ENCODE measurements at places on chromosomes 3 and 15.

GRCh38 chr3:127049393-127049792, 66.5 kb downstream of the PLXNA1 start:
- DNase-seq: peak; percentile 9

- no peak for DNase-seq
Measured at GRCh38 chr3:160935413-160936095, 169.6 kb downstream of the B3GALNT1 start.

GRCh38 chr3:21435871-21436270, 315.1 kb downstream of the ZNF385D start:
- DNase-seq: no peak

GRCh38 chr3:119308355-119308754, 14.2 kb downstream of the ARHGAP31 start:
- no peak for DNase-seq

DNA sequence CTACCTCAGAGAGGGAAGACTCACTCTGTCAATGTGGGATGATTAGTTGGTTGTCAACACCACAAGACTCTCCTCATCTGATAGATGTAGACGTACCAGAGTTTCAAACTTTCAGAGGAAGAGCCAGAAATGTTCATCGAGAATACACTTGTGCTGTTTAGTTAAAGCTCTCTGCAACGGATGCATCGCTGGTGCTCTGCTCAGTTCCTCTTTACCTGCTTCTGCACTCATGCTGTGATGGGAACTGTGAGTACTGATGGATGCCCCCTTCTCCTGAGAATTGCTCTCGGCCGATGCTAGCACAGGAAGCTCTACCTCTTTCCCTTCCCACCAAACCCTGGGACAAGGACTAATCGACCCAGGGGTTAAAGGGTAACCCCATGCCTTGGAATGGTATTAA, 51.8 kb upstream of the CCDC54 start:
- no peak for DNase-seq

DNA sequence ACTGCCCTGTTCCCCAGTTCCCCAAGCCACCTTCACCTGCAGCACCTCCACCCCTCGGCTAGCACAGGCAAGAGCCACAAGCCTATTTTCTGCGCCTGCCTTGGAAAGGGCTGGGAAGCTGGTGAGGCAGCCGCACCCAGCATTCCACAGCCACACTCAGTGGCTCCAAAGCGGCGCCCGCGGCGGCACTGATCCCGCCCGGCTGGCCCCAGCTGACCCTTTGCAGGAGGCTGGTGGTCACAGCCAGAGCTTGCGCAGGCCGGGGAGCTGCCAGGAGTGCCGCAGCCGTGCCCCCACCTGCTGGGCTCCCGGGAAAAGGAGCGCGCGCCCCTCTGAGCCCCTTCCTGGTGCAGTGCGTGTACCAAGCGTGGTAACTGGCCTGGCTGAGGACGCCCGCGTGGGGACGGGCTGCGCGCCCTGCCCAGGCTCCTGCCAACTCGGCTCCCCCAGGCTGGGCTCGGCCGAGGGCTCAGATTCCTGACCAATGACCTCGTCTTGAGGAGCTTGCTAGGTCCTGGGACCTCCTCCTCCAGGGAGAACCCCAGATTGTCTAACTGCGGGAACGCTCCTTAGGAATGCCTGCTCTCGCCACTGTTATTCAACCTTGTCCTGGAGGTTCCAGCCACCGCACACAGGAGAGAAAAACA, 13.3 kb downstream of the GRAMD2A start:
- peak; percentile 53 for DNase-seq

GRCh38 chr3:194638991-194639605, 5.9 kb upstream of the TMEM44 start:
- no peak for DNase-seq

- DNase-seq: no peak
Measured at GRCh38 chr3:159831466-159831865, 157.2 kb upstream of the IL12A start.

GRCh38 chr3:149792452-149793270, at the start of gene ANKUB1:
Gene ANKUB1, minus strand, starts transcription at chr3:149792554. Its CDS starts 188 bp downstream, at chr3:149792366.
- no peak for DNase-seq

- DNase-seq: no peak
Measured at GRCh38 chr3:62662677-62663076, 212.5 kb downstream of the CADPS start.

- DNase-seq: no peak
Measured at GRCh38 chr3:11903047-11903446, 56.4 kb upstream of the TAMM41 start.

DNA sequence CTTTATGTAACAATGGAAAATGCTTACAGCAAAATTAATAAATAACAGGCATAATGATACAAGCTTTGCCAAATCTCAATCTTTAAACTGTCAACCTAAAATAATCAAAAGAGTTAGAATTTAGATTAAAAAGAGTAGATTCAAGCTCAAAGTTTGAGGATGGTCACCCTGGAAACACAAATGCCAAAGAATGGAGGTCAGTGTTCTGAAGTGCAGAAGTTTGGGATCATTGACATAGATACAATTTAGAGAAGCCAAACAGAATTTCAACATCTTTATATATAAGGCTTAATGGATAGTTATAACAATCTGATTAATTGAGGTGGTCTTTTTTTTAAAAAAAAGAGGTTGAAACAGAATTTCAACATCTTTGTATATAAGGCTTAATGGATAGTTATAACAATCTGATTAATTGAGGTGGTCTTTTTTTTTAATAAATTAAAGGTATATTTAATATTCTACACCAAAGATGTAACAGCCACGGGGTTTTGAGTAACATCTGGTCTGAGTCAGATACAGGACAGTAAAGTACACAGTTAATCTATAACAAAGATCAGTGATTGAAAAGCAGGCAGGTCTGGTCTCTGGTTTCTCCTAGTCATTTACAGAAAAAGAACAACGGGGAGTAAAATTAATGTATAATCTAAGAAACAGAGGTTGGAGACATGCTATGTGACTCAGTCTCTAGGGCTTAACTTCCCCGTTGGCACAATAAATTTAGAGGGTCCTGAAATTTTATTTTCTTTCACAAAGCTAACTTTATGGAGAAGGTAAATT, 490.7 kb downstream of the GBE1 start:
- DNase-seq: no peak

DNA sequence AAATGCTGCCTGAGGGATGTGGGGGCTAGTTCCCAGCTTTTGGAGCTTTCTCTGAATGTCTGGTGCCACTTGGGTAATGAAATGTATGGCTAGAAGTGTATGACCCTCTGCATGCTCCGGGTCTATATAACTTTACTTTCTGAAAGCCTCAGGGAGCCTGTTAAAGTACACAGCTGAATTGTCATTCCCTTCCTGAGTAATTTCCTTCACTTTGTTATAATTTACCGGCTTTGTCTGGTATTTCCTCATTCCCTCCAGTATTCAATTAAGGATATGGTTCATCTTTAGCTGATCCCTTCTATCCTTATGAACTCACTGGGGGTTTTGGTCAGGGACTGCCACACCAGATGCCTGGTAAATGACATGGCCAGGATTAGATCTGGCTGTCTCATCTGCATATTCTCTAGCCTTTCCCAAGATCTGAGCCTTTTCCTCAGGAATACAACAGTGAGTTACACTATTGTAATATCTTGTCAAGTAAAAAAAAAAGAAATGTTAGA, 620.3 kb downstream of the ZPLD1 start:
- no peak for DNase-seq

DNA sequence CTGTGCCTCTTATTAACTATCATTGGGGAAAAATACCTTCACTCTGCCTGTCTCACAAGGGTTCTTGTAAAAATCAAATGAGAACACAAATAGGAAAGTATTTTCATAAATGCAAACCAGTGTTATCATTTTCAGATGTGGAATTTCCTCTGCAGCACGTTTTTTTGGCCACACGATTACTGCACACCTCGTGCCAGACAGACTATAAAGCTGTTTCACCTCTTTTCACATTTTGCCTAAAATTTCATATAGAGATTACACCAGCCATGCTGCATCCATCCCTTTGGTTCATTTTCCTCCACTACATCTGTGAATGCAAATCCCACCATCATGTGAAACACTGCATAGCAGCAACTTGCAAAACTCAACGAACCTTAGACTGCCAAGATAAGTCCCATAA, 1.2 kb upstream of the TMOD2 start:
- no peak for DNase-seq

DNA sequence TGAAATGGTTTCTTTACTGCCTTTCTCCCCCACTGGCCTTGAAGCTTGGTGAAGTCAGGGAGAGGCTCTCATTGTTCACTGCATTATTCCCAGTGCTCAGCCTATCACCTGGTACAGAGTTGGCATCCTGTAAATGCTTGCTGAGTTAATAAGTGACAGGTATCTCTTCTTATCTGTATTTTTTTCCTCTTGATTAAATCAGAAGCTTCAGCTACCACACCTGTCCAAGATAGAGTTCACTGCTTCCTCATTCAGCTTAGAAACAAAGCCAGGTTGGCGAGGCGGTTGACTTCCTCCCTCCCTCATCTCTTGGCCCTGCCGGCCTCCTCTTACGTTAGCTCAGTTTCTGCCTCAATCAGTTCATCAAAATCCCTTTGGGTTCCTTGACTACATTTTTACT, 142.8 kb downstream of the LIPC start:
- DNase-seq: no peak

DNA sequence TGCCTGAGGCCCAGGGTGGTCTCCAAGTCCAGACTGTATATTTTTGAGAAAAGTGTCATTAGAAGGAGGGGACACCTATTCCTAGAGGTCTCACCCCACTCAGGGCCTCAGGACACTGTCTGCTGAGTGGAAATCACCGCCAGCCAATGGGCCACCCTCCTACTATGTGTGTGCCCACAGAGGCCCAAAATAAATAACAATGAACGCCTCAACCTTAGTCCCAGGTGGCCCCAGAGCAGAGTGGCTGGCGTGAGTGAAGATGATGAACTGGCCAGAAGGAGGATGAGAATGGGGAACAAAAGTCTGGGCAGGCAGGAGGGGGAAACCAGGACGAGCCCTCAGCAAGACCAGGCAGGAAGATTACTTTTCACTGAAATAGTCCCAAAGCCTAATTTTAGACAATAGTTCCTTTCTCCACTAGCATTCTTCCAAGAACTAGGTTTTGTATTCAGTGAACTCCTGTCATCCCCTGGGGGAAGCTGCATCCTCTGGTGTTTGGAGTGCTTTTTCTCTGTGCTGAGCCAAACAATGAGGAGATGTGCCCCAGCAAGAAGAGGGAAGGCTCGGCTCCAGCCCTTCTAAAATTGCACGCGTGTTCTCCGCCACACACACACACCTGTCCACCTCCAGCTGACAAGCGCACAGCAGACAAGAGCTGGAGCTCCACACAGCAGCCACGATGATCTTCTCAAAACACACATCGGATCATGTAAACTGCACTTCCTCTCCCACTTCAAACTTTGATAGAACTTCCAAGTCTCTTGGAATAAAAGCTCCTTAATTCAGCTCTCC, 72.2 kb downstream of the ADCY5 start:
- no peak for DNase-seq

GRCh38 chr3:105174017-105174615, 192.6 kb upstream of the ALCAM start:
- no peak for DNase-seq

DNA sequence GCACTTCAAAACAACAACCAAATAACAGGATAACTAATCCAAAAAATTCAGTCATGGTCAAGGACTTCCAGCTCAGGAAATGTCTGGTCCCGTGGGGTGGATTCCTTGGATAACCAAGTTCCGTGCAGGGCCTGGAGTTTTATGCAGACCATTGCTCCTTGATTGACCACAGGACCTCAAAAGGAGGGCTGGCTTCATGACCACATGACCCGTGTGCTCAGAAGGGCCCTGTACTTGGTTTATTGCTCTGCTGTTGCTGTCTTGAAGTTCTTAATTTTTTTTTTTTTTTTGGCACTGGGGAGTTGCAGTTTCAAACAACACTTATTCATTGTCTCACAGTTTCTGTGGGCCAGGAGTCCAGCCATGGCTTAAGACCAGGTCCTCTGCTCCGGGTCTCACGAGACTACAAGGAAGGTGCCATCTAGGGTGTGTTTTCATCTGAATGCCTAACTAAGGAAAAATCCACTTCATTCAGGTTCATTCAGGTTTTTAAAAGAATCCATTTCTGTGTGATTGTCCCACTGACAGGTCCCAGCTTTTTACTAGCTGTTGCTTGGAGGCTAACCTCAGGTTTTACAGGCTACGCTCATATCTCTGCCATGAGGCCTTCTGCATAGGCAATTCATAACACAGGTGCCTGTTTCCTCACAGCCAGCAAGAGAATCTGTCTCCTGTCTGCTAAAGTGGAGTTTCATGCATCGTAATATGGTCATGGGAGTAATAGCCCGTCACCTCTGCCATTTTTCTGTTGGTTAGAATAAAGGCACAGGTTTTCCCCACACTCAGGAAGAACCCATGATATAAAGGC, 65.3 kb downstream of the FLNB start:
- no peak for DNase-seq

- no peak for DNase-seq
Measured at GRCh38 chr3:122513386-122514122, 1.2 kb downstream of the KPNA1 start.

- no peak for DNase-seq
Measured at GRCh38 chr3:71778353-71778752, 6.6 kb downstream of the PROK2 start.

GRCh38 chr3:158260392-158260791, 150.5 kb downstream of the RSRC1 start:
- DNase-seq: no peak

GRCh38 chr3:1532935-1533606, 440.2 kb downstream of the CNTN6 start:
- no peak for DNase-seq

GRCh38 chr3:159139326-159139725, 337.5 kb downstream of the MFSD1 start:
- no peak for DNase-seq

DNA sequence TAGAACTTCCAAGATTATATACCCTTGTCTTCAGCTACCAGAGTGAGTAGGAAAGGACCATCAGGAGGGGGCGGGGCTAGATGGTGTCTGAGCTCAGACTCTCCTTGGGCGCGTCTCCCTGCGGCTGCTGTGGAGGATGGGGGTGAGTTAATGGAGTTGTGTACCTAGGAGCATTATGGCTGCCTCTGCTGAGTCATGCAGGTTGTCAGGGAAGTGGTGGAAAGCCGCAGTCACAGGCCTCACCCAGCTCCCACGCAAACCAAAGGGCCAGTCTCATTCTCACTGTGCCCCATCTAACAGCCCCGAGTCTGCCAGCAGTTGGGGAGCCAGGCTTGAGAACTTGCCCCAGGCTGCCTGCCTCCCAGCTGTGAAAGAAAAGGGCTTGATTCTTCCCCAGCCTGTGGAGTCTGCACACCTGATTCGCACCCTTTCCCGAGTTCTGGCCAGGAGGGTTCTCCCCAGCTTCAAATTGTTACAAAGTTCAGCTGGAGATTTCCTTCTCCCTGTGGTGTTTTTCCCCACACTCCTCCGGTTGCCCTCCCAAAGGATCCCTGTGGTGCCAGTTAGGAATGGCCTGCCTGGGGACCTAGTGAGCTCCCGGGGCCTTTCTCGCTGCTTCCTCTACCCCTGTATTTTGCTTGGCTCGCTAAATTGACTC, 143.3 kb downstream of the HCN4 start:
- no peak for DNase-seq

GRCh38 chr3:16998236-16998923, 113.6 kb downstream of the PLCL2 start:
- no peak for DNase-seq
